ENCODE measurements at places on chromosomes 5 and 9.

GRCh38 chr9:121649476-121650216 is 1.8 kb upstream of the DAB2IP start:
- no peak for DNase-seq

GRCh38 chr9:107674721-107675277 is 185.2 kb upstream of the KLF4 start:
- no peak for DNase-seq

GRCh38 chr9:24912767-24913166 is 367.1 kb upstream of the IZUMO3 start:
- no peak for DNase-seq

GRCh38 chr5:148708854-148709253 is 54.5 kb upstream of the HTR4 start:
- DNase-seq, result no peak

GRCh38 chr5:54421976-54422375 is 33.5 kb upstream of the HSPB3 start:
- no peak for DNase-seq

GRCh38 chr9:131616983-131617604 is 71.8 kb downstream of the PRRT1B start:
- DNase-seq, result no peak
